Endodermal cell (in vitro differentiated cells): ENCODE measurements at places on chromosomes 12 and 14. TPM values are rescaled to one million over a fixed set of nuclear protein-coding genes. Genes with fewer than 3 reads are reported as not detected.
A peak's percentile ranks its signal among the peaks of the same experiment; 100 is the strongest.

Gene AICDA
- total RNA-seq, result not detected in 3 replicates

Gene SYT1
- 6.5 to 7.7 TPM (median 6.8 TPM) in 3 replicates for total RNA-seq

Gene ZC2HC1C
- 2.2 to 3.2 TPM (median 2.7 TPM) in 3 replicates for total RNA-seq

DNA sequence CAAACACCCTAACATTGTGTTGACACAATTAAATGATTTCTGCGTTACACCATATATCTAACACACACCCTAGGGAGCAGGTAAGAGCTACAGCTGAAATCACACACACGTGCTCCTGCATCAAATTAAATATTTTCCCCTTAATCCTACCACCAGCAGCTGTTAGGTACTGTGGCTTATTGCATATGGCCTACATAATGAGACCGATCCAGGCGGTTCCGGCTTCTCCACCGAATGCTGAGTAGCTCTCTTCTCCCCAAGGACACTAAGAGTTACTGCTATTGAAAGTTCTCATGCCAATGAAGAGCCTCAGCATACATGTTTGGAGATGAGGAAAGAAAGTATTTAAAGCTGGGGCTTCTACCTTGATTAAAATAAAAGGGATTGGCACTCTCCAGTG, 472.2 kb upstream of the STXBP6 start:
- no peak overlapping the region for H3K4me3 ChIP-seq
- H3K36me3 ChIP-seq, result no peaks in the 10 kb centered on the region
- no peaks in the 10 kb centered on the region for H3K4me1 ChIP-seq
- DNase-seq, result no peak
- H3K27ac ChIP-seq, result peak overlapping the region; percentile 21

DNA sequence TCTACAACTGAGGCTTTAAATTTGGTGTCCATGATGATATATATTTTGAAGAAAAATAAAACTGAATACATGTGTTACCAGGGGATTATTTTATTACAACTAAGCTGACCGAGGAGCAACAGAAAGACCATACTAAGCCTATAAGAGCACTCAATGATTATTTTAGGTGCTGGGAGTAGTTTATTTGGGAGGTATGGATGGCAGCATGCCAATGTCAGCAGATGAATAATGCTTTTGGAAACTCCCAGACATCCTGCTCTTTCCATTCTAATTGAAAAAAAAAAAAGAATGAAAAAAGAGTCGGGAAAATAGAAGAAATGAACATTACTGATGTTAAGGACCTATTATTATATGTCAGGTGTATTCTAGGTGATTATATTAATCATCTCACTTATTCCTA, 441.2 kb downstream of the BTG1 start:
- no peaks in the 10 kb centered on the region for H3K36me3 ChIP-seq
- no peak overlapping the region for H3K27ac ChIP-seq
- DNase-seq, result no peak
- H3K27me3 ChIP-seq, result peaks cover 34% of the 10 kb centered on the region

GRCh38 chr12:5620896-5621295, 189.0 kb downstream of the NTF3 start:
- H3K4me1 ChIP-seq, result peaks cover 5% of the 10 kb centered on the region
- H3K27ac ChIP-seq, result no peak overlapping the region
- peak; percentile 35 for DNase-seq

DNA sequence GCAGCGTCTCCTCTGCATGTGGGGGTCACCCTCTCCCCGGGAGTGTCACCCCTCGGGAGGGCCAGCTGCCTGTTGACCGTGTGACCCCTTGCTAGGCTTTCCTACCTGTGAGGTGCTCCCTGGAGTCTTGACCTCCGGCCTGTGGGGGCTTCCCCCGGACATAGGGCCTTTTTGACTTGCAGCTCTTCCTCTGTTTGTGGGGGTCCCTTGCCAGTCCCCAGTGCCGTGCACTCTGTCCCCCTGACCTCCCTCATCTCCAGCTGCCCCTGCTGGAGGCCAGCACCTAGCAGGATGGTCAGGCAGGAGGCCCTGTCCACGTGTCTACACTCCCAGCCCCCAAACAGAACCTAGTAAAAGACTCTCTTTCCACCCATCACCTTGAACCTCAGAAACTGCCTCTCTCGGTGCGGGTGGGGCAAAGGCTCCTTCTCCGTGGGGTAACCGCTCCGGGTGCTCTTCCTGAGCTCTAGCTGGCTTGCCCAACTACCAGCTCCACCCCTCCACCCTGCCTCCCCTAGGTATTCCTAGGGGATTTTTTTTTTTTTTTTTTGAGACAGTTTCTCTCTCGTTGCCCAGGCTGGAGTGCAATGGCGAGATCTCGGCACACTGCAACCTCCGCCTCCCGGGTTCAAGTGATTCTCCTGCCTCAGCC, 810 bp downstream of the AACS start:
- H3K36me3 ChIP-seq, result peaks cover 15% of the 10 kb centered on the region
- peak; percentile 69 for DNase-seq

DNA sequence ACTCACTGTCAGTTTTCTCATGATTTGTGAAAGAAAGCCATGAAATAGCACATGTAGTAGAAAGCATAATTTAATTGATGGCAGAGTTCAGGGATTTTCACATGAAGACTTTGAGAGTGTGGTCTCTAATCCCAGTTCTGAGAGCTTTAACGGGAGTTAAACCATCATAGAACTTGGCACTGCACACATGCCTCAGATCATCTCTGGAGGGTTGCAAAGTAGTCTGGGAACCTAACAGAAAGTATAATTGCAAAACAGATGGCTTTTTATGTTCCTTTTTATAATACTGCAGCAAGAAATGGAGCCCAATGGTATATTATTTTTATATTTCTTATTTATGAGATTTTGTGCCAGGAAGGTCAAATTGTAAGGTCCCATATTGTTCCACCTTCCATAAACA, 77.9 kb downstream of the BHLHE41 start:
- no peak for DNase-seq
- H3K4me3 ChIP-seq, result no peak overlapping the region
- peaks cover 9% of the 10 kb centered on the region for H3K4me1 ChIP-seq
- no peaks in the 10 kb centered on the region for H3K27me3 ChIP-seq
- H3K27ac ChIP-seq, result no peak overlapping the region

GRCh38 chr12:130109062-130109945, 53.0 kb upstream of the FZD10 start:
- H3K4me3 ChIP-seq, result no peak overlapping the region
- no peak for DNase-seq
- H3K36me3 ChIP-seq, result no peaks in the 10 kb centered on the region
- H3K4me1 ChIP-seq, result no peaks in the 10 kb centered on the region
- no peak overlapping the region for H3K27ac ChIP-seq
- H3K27me3 ChIP-seq, result peaks cover 26% of the 10 kb centered on the region

GRCh38 chr12:85681333-85681732, 154.9 kb downstream of the RASSF9 start:
- H3K4me1 ChIP-seq, result no peaks in the 10 kb centered on the region
- no peaks in the 10 kb centered on the region for H3K36me3 ChIP-seq
- no peak overlapping the region for H3K27ac ChIP-seq
- no peak for DNase-seq
- H3K27me3 ChIP-seq, result no peaks in the 10 kb centered on the region

GRCh38 chr14:81122326-81122725, 98.4 kb downstream of the GTF2A1 start:
- no peaks in the 10 kb centered on the region for H3K4me1 ChIP-seq
- no peak overlapping the region for H3K27ac ChIP-seq
- no peaks in the 10 kb centered on the region for H3K36me3 ChIP-seq
- H3K27me3 ChIP-seq, result no peaks in the 10 kb centered on the region
- H3K4me3 ChIP-seq, result no peak overlapping the region

DNA sequence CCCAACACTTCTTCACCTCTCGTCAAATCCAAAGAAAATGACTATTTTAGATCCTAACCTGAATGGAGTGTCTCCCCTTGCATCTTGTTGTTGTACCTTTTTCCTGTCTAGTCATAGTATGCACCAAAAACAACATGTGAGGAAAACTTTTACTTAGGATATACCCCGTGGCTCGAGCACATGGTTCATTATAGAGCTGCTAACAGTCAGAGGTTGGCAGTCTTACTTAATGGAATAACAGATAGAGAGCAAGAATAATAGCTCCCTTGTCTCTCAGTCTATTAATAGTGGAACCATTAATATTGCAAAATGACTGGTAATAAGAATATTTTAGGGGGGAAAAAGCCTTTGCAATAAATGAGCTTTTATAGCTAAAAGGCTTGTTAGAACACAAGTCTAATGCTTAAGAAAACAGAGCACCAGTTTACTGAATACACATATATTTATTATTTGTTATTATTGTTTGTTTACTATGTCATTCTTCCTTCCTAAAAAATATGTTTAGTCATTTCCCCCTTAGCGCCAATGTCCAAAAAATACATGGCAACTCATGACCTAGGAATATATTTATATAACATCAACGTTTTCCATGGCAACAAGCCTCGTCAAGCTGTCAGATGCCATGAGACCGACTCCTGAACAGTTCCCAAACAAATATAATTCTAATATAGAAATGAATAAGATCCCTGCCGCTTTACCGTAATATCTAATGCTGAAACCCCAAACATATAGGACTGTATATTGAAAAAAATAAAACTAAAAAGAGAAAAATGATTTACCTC, 592.4 kb downstream of the SOX5 start:
- H3K36me3 ChIP-seq, result no peaks in the 10 kb centered on the region
- H3K4me1 ChIP-seq, result no peaks in the 10 kb centered on the region
- H3K27me3 ChIP-seq, result no peaks in the 10 kb centered on the region
- no peak overlapping the region for H3K4me3 ChIP-seq

DNA sequence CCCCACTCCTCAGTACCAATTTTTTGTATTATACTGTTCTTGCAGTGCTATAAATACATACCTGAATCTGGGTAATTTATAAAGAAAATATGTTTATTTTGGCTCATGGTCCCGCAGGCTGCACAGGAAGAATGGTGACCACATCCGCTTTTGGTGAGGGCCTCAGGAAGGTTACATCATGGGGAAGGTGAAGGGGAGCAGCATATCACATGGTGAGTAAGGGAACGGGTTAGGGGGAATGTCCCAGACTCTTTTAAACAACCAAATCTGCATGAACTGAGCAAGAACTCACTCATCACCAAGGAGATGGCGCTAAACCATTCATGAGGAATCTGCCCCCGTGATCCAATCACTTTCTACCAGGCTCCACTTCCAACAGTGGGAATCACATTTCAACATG, 40.0 kb downstream of the OSBPL8 start:
- H3K4me3 ChIP-seq, result no peak overlapping the region
- peaks cover 6% of the 10 kb centered on the region for H3K36me3 ChIP-seq
- H3K27ac ChIP-seq, result no peak overlapping the region
